ENCODE measurements at places on chromosomes 6 and 20. TPM values are rescaled to one million over a fixed set of nuclear protein-coding genes. Genes with fewer than 3 reads are reported as not detected.

DNA sequence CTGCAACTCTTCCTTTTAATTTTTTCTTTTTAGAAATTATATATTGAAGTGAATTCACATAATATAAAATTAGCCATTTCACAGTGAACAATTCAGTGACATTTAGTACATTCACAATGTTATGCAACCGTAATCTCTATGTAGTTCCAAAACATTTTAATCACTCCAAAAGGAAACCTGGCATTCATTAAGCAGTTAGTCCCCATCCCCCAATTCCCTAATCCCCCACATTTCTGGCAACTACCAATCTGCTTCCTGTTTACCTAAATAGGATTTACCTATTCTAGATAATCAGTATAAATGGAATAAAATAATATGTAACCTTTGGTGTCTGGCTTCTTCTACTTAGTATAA, 8.5 kb upstream of the DDX27 start:
- DNase-seq = no peak

DNA sequence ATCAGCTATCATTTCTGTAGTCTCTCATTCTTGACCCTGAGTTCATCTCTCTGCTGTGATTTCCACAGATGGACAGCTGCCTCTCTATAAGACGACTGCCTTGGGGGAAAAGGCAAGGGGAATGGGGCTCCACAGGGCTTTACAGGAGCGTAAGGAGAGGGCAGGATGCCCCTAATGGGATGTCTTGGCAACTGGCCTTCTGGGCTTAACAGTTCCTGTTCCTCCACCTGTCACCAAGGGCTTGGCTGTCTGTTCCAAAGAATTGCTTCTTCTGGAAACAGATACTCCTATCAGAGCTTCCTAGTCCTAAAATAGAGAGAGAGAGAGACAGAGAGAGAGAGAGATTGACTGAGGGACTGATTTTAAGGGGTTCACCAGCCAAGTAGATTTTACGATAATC, 181.9 kb downstream of the TMEM200A start:
- DNase-seq = no peak

SPATA25 gene
- total RNA-seq = 0.90 TPM

ECT2L gene
- total RNA-seq = not detected

Data from activated T-cell treated with anti-CD3 and anti-CD28 coated beads, Interleukin-2, amount 50 U/mL, for 72 hours (primary cell).